ENCODE measurements at places on chromosomes 3 and 15. TPM values are rescaled to one million over a fixed set of nuclear protein-coding genes. Genes with fewer than 3 reads are reported as not detected.

Gene ANKDD1A
- total RNA-seq = 6.1 TPM

Gene ARHGEF26
- total RNA-seq = 12.8 TPM

Gene GOLGA6L7
- total RNA-seq = not detected

Gene ROPN1
- total RNA-seq = not detected

Gene MSL2
- total RNA-seq = 36.7 TPM

Gene GABRR3
- total RNA-seq = not detected

Gene VILL
- 4.7 TPM for total RNA-seq

Gene EEF1AKMT4
- 11.4 TPM for total RNA-seq

Gene MYO5A
- 33.3 TPM for total RNA-seq

Gene DTX3L
- total RNA-seq = 4.6 TPM

- H3K36me3 ChIP-seq = peaks cover 9% of the 10 kb centered on the region
- H3K27ac ChIP-seq = no peak overlapping the region
- no peak overlapping the region for H3K4me3 ChIP-seq
Observed at GRCh38 chr15:78103406-78104118, 11.2 kb downstream of the SH2D7 start.

DNA sequence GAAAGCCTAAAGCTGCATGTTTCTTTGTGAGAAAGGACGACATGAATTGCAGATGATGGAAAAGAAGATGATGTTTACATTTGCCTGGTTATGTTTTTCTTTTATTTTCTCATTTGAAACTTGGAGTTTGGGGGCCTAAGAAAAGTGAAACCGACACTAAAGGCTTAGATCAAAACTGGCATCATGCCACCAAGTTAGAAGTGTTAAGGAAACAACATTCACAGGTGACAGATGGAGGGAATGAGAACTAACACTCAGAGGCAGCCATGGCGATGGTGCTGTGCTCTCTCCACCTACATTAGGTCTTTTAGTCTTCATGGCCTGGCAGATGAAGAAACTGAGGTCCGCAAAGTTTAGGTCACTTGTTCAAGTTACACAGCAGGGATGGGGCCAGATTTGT, 923.6 kb downstream of the TUSC7 start:
- H3K4me3 ChIP-seq = no peak overlapping the region
- H3K36me3 ChIP-seq = no peaks in the 10 kb centered on the region
- H3K27me3 ChIP-seq = no peaks in the 10 kb centered on the region
- H3K27ac ChIP-seq = no peak overlapping the region
- no peak for DNase-seq

GRCh38 chr3:161510510-161511260, 14.1 kb downstream of the OTOL1 start:
- H3K36me3 ChIP-seq = no peaks in the 10 kb centered on the region
- no peak for DNase-seq
- H3K27ac ChIP-seq = no peak overlapping the region
- no peak overlapping the region for H3K4me3 ChIP-seq
- peaks cover 6% of the 10 kb centered on the region for H3K4me1 ChIP-seq
- H3K27me3 ChIP-seq = no peaks in the 10 kb centered on the region

DNA sequence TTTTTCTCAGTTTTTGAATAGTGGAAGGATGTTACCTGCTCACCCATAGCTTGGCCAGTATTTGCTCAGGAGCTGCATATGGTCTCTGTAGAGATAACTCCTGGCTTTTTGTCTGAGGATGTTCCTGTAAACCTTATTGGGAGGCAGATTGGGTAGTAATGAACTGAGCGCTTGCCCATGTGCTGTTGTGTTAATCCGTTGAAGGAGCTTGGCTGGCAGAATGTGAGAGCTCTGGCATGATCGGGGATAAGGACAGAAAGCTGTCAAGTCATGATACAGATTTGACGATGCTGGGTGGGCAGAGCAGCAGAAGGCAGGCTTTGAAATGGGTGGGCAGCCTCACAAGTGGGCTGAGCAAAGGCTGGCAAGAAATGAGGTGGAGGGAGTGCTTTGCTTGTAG, 27.4 kb downstream of the SH3GL3 start:
- no peak overlapping the region for H3K27ac ChIP-seq
- peaks cover 27% of the 10 kb centered on the region for H3K4me1 ChIP-seq
- no peak overlapping the region for H3K4me3 ChIP-seq
- DNase-seq = no peak
- H3K27me3 ChIP-seq = no peaks in the 10 kb centered on the region

DNA sequence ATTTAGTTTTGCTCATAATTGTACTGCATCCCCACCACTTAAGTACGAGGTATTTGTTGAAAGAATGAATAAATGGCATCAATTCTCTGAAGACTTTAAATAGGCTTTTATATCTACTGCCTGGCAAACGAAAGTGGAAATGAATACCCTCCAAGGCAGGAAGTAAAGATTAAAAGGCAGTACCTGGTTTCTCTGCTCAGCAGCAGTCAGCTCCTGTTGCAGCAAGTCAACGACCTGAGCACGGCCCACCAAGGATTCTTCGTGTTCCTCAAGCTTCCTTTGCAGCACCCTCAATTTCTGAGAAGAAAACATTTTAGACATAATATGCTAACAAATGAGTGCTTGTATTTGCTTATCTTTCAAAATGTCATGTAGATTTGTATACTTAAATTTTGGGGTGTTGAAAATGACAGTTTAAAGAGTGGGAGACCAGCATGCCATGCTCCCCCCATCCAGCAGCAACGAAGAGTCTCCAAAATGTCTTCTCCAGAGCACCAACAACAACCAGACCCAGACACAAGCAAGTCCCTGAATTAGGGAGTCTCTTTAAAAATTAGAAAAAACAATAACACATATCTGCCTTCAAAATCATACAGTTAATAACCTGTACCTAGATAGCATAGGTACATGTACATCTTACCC, 31.2 kb downstream of the GOLGB1 start:
- DNase-seq = no peak
- no peaks in the 10 kb centered on the region for H3K4me1 ChIP-seq
- peaks cover 56% of the 10 kb centered on the region for H3K36me3 ChIP-seq
- H3K4me3 ChIP-seq = no peak overlapping the region
- H3K27me3 ChIP-seq = no peaks in the 10 kb centered on the region

GRCh38 chr15:25342629-25343028, 96.2 kb downstream of the UBE3A start:
- DNase-seq = no peak
- no peak overlapping the region for H3K27ac ChIP-seq
- no peak overlapping the region for H3K4me3 ChIP-seq
- H3K27me3 ChIP-seq = no peaks in the 10 kb centered on the region
- H3K4me1 ChIP-seq = peaks cover 49% of the 10 kb centered on the region

GRCh38 chr3:17740721-17741141, 1.7 kb downstream of the TBC1D5 start:
- H3K36me3 ChIP-seq = no peaks in the 10 kb centered on the region
- peak overlapping the region; percentile 99 for H3K27ac ChIP-seq
- no peak for DNase-seq
- peaks cover 54% of the 10 kb centered on the region for H3K4me1 ChIP-seq
- no peaks in the 10 kb centered on the region for H3K27me3 ChIP-seq
- peak overlapping the region; percentile 85 for H3K4me3 ChIP-seq

GRCh38 chr3:101311676-101312075, 8.7 kb downstream of the IMPG2 start:
- H3K27ac ChIP-seq = no peak overlapping the region
- H3K4me1 ChIP-seq = no peaks in the 10 kb centered on the region
- H3K4me3 ChIP-seq = no peak overlapping the region
- no peak for DNase-seq
- H3K27me3 ChIP-seq = peaks cover 9% of the 10 kb centered on the region
- H3K36me3 ChIP-seq = peaks cover 28% of the 10 kb centered on the region

GRCh38 chr15:50685976-50686468, 575 bp downstream of the TRPM7 start:
- peak overlapping the region; percentile 97 for H3K4me3 ChIP-seq
- peaks cover 10% of the 10 kb centered on the region for H3K36me3 ChIP-seq
- H3K27ac ChIP-seq = peak overlapping the region; percentile 96

GRCh38 chr3:151367448-151367847, 17.1 kb downstream of the P2RY12 start:
- DNase-seq = no peak
- H3K4me3 ChIP-seq = no peak overlapping the region
- no peaks in the 10 kb centered on the region for H3K27me3 ChIP-seq

- no peak overlapping the region for H3K27ac ChIP-seq
- DNase-seq = no peak
- no peaks in the 10 kb centered on the region for H3K36me3 ChIP-seq
- no peak overlapping the region for H3K4me3 ChIP-seq
Observed at GRCh38 chr3:126528800-126529541, 5.0 kb downstream of the CHST13 start.

DNA sequence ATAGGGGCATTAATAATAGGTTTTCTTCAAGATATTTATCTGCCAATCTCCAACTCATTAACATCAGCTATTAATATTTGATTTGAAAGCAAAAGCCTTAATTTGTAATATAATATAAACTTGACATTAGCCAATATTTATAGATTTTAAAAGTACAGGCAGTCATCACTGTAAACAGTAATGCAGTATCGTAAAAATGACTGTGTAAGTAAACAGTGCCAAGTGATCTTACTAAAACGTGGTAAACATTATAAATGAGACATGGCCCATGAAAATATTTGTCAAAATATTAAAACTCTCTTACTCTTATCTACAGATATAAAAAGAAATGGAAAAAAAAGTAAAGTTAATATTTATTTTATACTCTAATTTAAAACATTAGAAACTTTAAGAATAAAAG, 101.6 kb upstream of the EPHA6 start:
- no peaks in the 10 kb centered on the region for H3K4me1 ChIP-seq
- H3K27ac ChIP-seq = no peak overlapping the region
- no peaks in the 10 kb centered on the region for H3K36me3 ChIP-seq
- no peaks in the 10 kb centered on the region for H3K27me3 ChIP-seq
- no peak for DNase-seq

DNA sequence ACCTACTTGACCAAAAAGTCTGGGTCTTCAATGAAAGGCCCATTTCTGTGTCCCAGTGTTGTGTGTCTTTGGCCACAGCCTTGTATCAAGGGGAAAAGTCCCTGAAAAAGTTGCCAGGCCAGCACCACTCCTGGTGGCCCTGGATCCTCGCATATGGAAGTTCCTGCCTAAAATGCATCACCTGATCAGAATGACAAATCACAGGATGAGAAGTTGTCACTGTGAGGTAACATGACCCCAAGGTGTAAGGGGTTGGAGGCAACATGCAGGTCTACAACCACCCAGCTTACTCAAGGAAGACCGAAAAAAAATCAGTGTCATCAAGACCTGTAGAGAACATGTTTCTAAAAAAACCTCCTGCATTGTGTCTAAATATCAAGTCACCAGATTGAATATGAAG, 25.6 kb downstream of the PARP15 start:
- peaks cover 6% of the 10 kb centered on the region for H3K4me1 ChIP-seq
- H3K27ac ChIP-seq = no peak overlapping the region

DNA sequence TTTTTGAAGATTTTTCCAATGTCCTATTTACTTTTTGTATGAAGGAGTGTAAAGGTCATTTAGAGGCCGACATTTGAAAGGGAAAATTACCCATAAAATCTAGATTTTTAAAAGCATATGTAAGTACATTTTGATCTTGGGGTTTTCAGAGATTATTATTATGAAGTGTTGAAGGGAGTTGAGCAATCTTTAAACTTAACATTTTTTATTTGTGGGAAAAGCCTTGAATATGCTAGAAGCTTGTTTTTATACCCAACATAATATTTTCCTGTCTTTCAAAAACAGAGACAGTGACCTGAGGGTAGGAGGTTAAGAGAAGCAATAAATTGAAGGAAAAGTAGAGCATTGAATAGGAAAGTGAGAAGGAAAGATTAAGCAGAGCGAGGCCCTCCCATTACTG, 85.7 kb downstream of the SLMAP start:
- no peak overlapping the region for H3K4me3 ChIP-seq
- DNase-seq = no peak
- H3K27me3 ChIP-seq = no peaks in the 10 kb centered on the region
- H3K27ac ChIP-seq = peak overlapping the region; percentile 47
- no peaks in the 10 kb centered on the region for H3K36me3 ChIP-seq

DNA sequence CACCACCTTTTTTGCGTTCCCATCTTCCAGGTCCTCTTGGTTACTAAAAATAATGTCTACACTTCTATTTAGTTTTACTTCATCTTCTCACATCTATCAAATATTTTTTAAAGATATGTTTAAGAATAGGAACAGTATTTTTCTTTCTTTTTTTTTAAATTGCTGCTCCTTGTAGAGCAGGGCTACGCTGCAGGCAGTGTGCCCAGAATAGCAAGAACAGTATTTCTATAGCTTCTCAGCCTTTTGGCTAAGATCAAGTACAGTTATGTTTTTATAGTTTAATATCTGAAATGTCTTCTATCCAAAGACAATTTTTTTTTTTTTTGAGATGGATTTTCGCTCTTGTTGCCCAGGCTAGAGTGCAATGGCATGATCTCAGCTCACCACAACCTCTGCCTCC, 73.0 kb downstream of the MYO9A start:
- H3K27ac ChIP-seq = no peak overlapping the region
- DNase-seq = no peak
- no peak overlapping the region for H3K4me3 ChIP-seq
- no peaks in the 10 kb centered on the region for H3K27me3 ChIP-seq

- no peak for DNase-seq
- H3K36me3 ChIP-seq = peaks cover 87% of the 10 kb centered on the region
- H3K27me3 ChIP-seq = no peaks in the 10 kb centered on the region
- no peak overlapping the region for H3K4me3 ChIP-seq
Observed at GRCh38 chr15:69443032-69443611, 9.5 kb upstream of the RPLP1 start.

All from WTC11 (cell line).